ENCODE measurements at places on chromosomes 1 and 21. TPM values are rescaled to one million over a fixed set of nuclear protein-coding genes. Genes with fewer than 3 reads are reported as not detected.

Gene ZMYND12
- 2.7 TPM for total RNA-seq

Gene PALMD
- total RNA-seq, result 29.1 TPM

Gene KRTAP27-1
- not detected for total RNA-seq

Gene FABP3
- total RNA-seq, result 15.9 TPM

Gene RGSL1
- not detected for total RNA-seq

Gene COL6A2
- 357 TPM for total RNA-seq

Gene MYCL
- total RNA-seq, result 84.3 TPM

Gene TSACC
- total RNA-seq, result 2.2 TPM

Gene TOMM20
- 104 TPM for total RNA-seq

Gene TNN
- not detected for total RNA-seq

Gene APCS
- total RNA-seq, result not detected

Gene C1orf185
- total RNA-seq, result not detected

Gene LYPD8
- not detected for total RNA-seq

Gene HTR6
- total RNA-seq, result not detected

Gene RPE65
- not detected for total RNA-seq

Gene GATAD2B
- 43.1 TPM for total RNA-seq

Gene TCEA3
- 50.2 TPM for total RNA-seq

Gene LRRC8C
- 10.1 TPM for total RNA-seq

Gene TAS1R1
- not detected for total RNA-seq

Gene OR14K1
- total RNA-seq, result not detected

Gene NBPF26
- 31.7 TPM for total RNA-seq

Gene LRRC39
- 1.8 TPM for total RNA-seq

Gene GPR37L1
- 0.10 TPM for total RNA-seq

Gene RIPK4
- 34.3 TPM for total RNA-seq

Gene TMEM51
- total RNA-seq, result 38.8 TPM

Gene EXOC8
- total RNA-seq, result 13.3 TPM

Gene CHIA
- total RNA-seq, result not detected

Gene FAM177B
- total RNA-seq, result 0.44 TPM

Gene BGLAP
- total RNA-seq, result 2.2 TPM

Gene RGS4
- total RNA-seq, result 1.6 TPM

Gene CFHR5
- not detected for total RNA-seq

Gene ASCL5
- not detected for total RNA-seq

Gene VHLL
- total RNA-seq, result not detected

Gene SYT14
- total RNA-seq, result 0.05 TPM

Gene CR1
- total RNA-seq, result 3.1 TPM

Gene SERTAD4
- total RNA-seq, result 2.1 TPM

Gene NTNG1
- 9.9 TPM for total RNA-seq

Gene AHCYL1
- total RNA-seq, result 71.0 TPM

Gene PDIK1L
- 21.8 TPM for total RNA-seq

Gene NOTCH2
- total RNA-seq, result 100 TPM

Gene VAV3
- total RNA-seq, result 57.5 TPM

Gene SH2D1B
- total RNA-seq, result 0.16 TPM

Gene EFNA1
- 111 TPM for total RNA-seq

Gene TBX19
- total RNA-seq, result 2.3 TPM

Gene OR2G6
- total RNA-seq, result not detected

Gene TPTE
- not detected for total RNA-seq

Gene ACBD6
- total RNA-seq, result 48.2 TPM

Gene SYCP1
- not detected for total RNA-seq
